Lower lobe of right lung (tissue), 2 donors: ENCODE measurements at places on chromosomes 2 and 18. TPM values are rescaled to one million over a fixed set of nuclear protein-coding genes. Genes with fewer than 3 reads are reported as not detected.
A peak's percentile ranks its signal among the peaks of the same experiment; 100 is the strongest.

The ABCG5 gene
- not detected for total RNA-seq

The ASB18 gene
- not detected for total RNA-seq

The SOX11 gene
- 0.03 TPM for total RNA-seq

GRCh38 chr2:233354500-233354924 lies 218 bp downstream of the DGKD start:
- peak overlapping the region; percentile 75 for H3K4me3 ChIP-seq
- DNase-seq: no peak
- peaks cover 45% of the 10 kb centered on the region for H3K4me1 ChIP-seq
- no peaks in the 10 kb centered on the region for H3K27me3 ChIP-seq

- H3K27ac ChIP-seq: no peak overlapping the region
- no peaks in the 10 kb centered on the region for H3K4me1 ChIP-seq
- H3K4me3 ChIP-seq: no peak overlapping the region
- H3K27me3 ChIP-seq: no peaks in the 10 kb centered on the region
- no peak for DNase-seq
Observed at GRCh38 chr18:62839874-62840713, 124.8 kb downstream of the PHLPP1 start.

GRCh38 chr18:50341443-50341842 lies 33.4 kb upstream of the SKA1 start:
- no peaks in the 10 kb centered on the region for H3K36me3 ChIP-seq
- no peak for DNase-seq
- no peak overlapping the region for H3K27ac ChIP-seq
- no peak overlapping the region for H3K4me3 ChIP-seq

DNA sequence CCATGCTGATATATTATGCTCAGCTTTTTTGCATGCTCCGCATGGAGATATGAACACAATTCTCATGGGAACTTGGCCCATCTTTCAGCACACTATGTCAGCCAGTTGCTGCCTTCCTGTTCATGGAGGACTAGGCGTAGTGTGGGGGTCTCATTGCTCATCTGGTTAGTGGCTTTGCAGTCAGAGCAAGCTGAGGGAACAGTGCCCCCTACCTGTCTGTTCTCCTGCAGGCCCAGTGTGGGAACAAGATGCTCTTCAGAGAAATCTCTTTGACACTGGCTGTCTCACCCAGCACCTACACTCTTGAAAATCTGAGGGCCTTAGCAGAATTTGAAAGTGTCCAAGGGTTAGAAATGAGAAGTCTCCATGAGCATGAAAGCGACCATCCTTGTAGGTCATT lies 47.1 kb downstream of the SPTBN1 start:
- H3K27me3 ChIP-seq: no peaks in the 10 kb centered on the region
- peak overlapping the region; percentile 0 for H3K27ac ChIP-seq
- no peak overlapping the region for H3K4me3 ChIP-seq
- DNase-seq: no peak
- no peaks in the 10 kb centered on the region for H3K36me3 ChIP-seq

DNA sequence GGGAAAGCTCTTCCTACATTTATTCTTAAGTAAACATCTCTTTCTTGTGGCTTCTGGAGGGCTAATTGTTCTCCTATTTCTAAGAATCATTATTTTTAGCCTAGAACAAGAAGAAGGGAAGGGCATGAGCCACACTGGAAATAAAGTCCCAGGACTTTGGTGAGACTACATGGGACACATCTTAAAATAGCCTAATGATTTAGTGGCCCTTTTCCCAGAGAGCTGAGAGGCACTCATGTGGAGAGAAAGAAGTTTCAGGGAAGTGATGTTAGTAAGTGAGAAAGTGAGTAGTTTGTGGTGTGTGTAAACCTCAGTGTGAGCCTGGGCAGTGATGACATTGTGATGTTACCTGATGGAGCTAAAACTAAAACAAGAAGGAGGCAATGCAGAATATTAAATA lies 14.6 kb downstream of the ITGA4 start:
- peaks cover 6% of the 10 kb centered on the region for H3K36me3 ChIP-seq
- no peaks in the 10 kb centered on the region for H3K27me3 ChIP-seq
- no peak overlapping the region for H3K4me3 ChIP-seq
- DNase-seq: no peak
- H3K4me1 ChIP-seq: peaks cover 3% of the 10 kb centered on the region
- H3K27ac ChIP-seq: no peak overlapping the region

DNA sequence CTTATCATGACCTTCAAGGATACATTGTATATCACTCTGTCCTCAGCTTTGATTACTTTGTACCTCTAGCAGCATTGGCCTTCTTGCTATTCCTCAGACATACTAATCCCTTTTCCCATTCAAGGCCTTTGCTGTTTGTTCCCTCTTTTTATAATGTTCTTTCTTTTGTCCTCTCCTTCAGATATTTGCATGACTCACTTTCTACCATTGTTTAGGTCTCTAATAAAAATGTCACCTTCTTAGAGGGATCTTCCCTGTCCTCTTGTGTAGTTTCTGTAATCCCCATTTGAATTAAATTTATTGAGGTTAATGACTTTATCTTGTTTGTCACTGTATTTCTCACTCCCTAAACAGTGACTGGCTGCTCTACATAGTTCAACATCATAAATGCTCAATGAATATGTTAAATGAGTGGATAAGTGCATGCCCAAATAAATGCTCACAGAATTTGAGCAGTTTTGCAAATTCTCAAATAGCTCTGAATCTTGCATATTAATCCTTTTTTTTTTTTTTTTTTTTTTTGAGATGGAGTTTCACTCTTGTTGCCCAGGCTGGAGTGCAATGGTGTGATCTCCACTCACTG lies 135.9 kb downstream of the AGPS start:
- H3K4me3 ChIP-seq: no peak overlapping the region
- no peaks in the 10 kb centered on the region for H3K4me1 ChIP-seq
- H3K27me3 ChIP-seq: no peaks in the 10 kb centered on the region
- peaks cover 15% of the 10 kb centered on the region for H3K36me3 ChIP-seq
- H3K27ac ChIP-seq: no peak overlapping the region

DNA sequence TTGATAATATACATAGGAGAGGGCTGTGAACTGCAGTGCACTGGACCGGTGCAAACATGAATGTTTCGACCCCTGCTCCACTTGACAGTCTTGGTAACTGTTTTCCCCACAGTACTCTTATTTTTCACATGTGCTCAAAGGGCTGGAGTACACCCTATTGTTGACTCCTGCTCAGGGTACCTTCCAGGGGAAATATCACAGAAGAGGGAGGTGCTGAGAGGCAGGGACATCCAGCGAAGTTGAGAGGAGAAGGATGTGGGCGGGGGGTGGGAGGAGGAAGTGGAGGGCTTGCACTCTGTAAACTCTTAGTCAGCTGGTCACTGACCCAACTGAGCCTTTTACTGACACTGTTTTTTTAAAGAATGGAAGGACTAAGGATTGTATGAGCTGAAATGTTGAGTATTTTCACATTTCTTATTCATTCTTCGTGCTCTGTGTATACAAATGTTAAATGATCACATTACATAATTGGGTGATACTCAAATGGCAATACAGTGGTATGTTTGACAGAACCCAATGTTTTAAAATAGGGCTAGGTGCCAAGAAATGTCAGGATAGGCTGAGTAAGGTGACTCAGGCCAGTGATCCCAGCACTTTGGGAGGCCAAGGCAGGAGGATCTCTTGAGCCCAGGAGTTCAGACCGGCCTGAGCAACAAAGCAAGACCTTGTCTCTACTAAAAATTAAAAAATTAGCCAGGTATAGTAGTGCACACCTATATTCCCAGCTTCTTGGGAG lies 10.0 kb downstream of the INPP4A start:
- peaks cover 58% of the 10 kb centered on the region for H3K4me1 ChIP-seq
- no peaks in the 10 kb centered on the region for H3K36me3 ChIP-seq
- no peak overlapping the region for H3K4me3 ChIP-seq
- no peak for DNase-seq

DNA sequence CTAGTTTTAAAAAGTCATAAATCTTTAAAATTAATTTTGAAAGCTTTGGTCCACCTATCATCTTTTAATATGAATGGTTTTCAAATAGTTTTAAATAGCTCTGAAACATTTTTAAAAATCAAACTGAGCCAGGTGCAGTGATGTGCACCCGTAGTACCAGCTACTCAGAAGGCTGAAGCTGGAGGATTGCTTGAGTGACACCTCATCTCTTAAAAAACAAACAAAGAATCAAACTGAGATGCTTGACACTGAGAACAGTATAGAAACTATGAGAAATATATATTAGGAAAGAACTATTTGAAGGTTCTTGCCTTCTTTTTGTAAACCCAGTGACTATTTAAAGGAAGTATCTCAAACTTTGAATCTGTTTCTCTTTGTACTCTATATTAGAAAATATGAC lies 67.4 kb downstream of the BARD1 start:
- no peaks in the 10 kb centered on the region for H3K27me3 ChIP-seq
- H3K27ac ChIP-seq: no peak overlapping the region
- DNase-seq: no peak
- H3K4me3 ChIP-seq: no peak overlapping the region
- peaks cover 17% of the 10 kb centered on the region for H3K36me3 ChIP-seq

- no peak overlapping the region for H3K4me3 ChIP-seq
- no peak for DNase-seq
- H3K4me1 ChIP-seq: no peaks in the 10 kb centered on the region
Observed at GRCh38 chr2:105952131-105952530, 207.4 kb downstream of the NCK2 start.
